ENCODE measurements at places on chromosomes 5 and 9.

- DNase-seq = peak; percentile 69
These were observed 83.9 kb upstream of the GRAMD2B start for GRCh38 chr5:126339215-126339805.

DNA sequence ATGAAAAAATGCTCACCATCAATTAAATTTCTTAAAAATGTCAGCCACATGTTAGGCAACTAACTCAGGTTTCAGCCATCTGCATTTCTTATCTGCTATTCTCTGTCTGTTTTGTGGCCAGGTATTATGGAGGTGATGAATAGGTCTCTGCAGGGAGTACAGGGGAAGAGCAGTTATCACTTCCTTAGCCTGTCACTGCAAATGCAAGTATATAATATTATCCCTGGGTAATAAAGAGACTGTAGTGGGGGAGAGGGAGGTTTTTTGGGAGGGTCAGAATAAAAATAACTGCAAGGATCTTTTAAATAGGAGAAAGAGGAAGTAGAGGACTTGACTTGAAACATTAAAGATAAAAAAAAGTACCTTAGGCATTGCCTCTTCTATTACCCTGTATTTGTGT lies 49.6 kb upstream of the PTGER4 start:
- DNase-seq = no peak

DNA sequence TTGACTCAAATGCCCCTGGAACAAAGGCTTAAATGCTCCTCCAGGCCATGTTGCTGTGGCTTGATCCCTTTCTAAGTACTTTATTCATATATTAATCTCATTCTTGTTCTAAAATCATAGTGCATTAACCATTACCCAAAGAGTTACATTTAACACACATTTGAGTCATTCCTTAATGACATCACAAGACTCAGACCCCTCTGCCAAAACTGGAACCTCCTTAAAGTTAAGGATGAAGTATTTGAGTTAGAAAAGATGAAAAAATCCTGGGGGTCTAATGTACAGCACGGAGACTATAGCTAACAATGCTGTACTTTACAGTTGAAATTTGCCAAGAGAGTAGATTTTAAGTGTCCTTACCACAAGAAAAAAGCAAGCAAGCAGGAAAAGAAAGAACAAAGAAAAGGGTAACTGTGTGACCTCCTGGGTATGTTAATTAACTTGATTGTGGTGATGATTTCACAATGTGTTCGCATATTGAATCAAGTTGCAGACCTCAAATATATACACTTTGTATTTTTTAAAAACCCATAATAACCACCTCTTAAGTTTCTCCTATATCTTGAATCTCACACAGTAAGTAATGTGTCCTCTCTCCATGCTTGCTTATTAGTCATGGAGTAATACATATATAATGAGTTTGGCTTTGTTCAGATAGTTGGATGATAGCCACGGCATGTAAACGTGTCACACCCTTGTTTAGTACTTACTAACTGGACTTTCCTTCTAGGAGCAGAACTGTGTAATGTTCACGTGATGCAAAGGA lies 376.9 kb downstream of the SEMA5A start:
- DNase-seq = no peak

- DNase-seq = no peak
These were observed 64.9 kb downstream of the CFAP95 start for GRCh38 chr9:69885474-69885929.

GRCh38 chr9:23556459-23556858 lies 269.6 kb downstream of the ELAVL2 start:
- no peak for DNase-seq

DNA sequence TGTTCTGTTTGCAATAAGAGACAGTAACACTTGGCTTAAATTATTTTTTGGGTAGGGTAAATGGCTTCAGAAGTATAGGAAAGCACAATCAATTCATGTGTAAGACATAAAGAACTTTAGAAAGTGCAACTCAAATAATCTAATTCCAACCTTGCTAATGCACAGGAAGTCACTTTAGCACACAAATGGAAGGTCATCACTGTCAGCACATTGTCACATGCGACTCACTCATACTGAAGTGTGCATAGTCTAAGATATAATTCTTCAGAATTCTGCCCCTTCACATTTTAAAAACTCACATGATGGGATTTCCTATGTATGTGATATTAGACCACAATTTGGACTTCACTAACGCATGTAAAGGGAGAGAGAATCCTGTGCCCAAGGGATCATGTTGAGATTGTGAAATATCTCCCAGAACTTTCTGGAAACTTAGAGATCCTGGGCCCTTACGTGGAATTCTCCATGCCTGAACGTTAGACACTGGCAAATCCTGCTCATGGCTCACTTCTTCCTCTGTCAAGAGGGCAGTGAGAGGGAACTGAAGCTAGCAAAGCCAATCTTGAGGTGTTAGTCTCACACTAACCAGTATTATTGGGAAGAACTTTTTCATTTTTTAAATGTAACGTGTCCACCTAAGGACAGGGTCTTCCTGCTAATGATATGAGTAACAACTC lies 403.2 kb upstream of the PTGER4 start:
- no peak for DNase-seq

GRCh38 chr5:78766412-78766762 lies 117.8 kb upstream of the LHFPL2 start:
- DNase-seq = no peak

DNA sequence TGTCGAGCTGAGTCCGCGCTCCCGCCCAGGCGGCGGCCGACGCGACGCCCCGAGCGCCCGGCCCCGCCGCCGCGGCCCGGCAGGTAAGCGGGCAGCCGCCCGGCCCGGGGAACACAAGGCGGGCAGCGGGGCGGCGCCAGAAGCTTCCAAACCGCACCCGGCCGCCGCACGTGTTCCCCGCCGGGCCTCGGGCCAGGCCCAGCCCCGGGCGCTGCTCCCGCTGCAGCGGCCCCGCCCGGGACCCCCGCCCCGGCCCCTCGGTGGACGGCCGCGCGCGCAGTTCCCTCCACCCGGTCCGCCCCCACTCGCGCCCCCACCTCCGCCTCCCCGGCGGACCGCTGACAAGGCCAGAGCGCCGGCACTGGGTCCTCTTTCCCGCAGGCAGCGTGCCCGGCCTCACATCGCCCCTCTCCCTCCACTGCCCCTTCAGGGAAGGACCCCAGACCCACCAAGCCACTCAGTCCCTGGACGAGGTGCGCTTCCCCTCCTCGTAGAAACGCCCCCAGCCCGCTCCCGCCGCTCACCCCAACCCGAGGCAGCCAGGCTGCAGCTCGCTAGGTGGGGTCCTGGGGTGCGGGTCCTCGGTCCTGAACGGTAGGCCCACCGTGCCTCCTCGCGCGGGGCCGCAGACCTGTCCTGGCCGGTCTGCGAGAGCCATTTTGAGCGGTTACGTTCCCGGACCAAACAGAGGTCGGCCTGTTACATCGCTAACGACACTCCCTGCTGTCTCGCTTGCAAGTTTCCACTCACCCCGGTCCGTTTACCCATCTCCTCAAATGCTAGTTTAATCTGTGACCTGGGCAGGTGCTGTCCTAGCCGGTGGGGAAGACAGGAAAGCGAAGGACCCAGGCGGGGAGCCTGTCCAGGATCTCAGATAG lies 475 bp downstream of the WDR5 start:
- DNase-seq = peak; percentile 40

- DNase-seq = peak; percentile 29
These were observed 19.2 kb upstream of the NDST1 start for GRCh38 chr5:150488519-150489359.

- no peak for DNase-seq
These were observed 28.2 kb downstream of the RASGEF1C start for GRCh38 chr5:180180846-180181245.

DNA sequence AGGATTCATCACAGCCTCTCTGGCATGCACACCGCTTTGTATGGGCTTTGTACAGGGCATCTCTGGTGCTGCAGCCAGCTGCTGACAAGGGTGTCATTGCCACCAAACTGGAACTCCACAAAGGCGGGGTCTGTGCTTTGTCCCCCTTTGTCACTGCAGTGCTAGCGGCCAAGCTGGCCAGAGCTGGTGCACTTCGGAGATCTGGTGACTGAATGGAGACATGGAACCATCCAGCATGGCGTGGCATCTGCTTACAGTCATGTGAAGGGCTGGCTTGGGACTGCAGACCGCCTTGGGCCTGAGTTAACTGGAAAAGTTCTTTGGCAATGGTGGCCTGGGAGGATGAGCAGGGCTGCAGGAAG lies 18.7 kb upstream of the COL5A1 start:
- DNase-seq = no peak

- no peak for DNase-seq
These were observed 191.8 kb downstream of the SLF1 start for GRCh38 chr5:94810281-94810680.

DNA sequence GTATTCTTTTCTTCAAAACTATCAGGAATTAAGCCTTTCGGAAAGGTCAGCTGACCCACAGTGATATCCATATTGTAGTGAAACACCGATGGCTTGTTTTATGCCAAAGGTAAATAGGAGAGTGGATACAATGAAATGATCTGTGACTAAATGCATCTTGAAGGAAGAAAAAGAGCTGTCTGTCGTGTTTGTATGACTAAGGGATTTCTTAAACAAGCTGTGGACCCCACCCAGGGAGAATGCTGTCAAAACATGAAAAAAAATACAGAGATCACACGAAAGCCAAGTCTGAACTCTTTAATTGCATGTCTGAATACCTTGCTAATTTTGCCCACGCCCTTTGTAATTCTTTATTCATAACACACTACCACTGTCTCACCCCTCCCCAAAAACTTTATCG lies 286.4 kb upstream of the WWC1 start:
- no peak for DNase-seq

GRCh38 chr5:133921979-133922378 lies 46.4 kb downstream of the C5orf15 start:
- DNase-seq = no peak

GRCh38 chr9:34169125-34169524 lies 9.7 kb upstream of the UBAP1 start:
- no peak for DNase-seq

Measured in GM12865 (cell line).